Kidney (tissue), 22 donors: ENCODE measurements at places on chromosomes 2 and 18. TPM values are rescaled to one million over a fixed set of nuclear protein-coding genes. Genes with fewer than 3 reads are reported as not detected.

- no peak for DNase-seq
Observed at GRCh38 chr2:27245626-27246025, 17.2 kb downstream of the SLC30A3 start.

DNA sequence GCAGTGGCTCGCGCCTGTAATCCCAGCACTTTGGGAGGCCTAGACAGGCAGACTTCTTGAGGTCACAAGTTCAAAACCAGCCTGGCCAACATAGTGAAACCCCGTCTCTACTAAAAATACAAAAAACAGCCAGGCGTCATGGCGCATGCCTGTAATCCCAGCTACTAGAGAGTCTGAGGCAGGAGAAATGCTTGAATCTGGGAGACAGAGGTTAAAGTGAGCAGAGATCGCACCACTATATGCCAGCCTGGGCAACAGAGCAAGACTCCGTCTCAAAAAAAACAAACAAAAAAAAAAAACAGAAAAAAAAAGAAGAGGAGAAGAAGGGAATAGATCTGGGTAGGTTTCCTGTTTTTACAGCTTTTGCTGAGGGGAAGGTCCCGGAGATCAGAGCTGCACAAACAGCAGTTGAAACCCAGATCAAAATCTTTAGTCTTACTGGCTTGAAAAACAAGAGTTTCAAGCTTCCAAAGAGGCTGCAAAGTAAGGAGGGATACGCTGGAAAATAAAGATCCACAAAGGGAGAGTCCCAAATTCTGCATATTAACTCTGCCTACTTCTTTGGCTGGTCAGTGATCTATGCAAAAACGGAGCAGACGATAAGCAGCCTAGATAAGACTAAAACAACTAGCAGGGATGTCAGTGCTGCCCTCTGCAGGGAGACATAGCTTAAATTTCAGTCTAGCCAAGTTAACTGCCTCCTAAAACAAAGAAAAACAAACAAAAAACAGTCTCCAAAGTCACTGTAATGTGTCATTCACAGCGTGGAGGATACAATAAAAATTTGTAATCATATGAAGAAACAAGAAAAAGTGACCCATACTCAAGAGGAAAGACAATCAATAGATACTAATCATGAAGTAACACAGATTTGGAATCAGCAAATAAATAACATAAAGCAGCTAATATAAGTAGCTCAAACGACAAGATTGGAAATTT is 74.1 kb downstream of the TLK1 start:
- DNase-seq, result peak; percentile 62

DNA sequence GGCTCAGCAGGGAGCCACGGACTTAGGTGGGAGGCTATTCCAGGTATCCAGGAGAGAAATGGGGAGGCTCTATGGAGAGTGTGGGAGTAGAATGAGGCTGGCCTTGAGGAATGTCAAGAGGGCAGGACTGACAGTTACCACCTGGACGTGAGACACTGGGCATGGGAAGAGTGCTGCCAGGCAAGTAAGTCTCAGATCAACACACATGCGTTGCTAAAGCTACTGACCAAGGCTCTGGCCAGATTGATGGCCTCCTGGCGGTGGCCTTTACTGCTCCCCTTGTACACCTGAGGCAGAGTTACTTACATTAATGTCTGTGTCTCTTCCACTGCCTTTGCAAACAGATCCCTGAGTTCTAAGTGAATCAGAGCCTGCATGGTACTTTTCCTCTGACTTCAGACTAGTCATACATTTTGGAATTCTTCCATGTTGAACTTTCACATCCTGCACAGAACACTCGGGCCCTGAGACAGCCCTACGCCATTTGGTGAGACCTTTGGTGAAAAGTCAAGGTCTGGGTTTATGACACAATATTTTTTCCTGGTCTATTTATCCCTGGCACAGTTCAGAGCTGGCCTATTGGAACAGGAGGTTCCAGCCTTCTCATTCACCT is 398.8 kb upstream of the TRIB2 start:
- DNase-seq, result peak; percentile 53

- DNase-seq, result no peak
Observed at GRCh38 chr2:46377101-46377581, 79.9 kb downstream of the EPAS1 start.

GRCh38 chr2:169080250-169081069 is 11.1 kb downstream of the DHRS9 start:
- DNase-seq, result no peak

DNA sequence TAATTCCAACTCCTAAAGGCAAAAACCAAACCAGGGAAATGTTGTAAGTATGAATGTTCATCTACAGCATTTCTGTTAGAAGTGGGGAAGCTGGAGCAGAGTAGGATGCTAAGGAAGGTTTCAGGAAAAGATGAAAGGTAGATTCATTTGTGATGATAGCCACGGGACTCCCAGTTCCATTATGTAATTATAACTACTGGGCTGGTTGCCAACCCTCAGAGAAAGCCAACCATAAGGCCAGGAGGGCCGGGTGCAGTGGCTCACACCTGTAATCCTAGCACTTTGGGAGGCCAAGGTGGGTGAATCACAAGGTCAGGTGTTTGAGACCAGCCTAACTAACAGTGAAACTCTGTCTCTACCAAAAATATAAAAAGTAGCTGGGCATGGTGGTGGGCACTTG is 288.9 kb upstream of the ETAA1 start:
- no peak for DNase-seq

DNA sequence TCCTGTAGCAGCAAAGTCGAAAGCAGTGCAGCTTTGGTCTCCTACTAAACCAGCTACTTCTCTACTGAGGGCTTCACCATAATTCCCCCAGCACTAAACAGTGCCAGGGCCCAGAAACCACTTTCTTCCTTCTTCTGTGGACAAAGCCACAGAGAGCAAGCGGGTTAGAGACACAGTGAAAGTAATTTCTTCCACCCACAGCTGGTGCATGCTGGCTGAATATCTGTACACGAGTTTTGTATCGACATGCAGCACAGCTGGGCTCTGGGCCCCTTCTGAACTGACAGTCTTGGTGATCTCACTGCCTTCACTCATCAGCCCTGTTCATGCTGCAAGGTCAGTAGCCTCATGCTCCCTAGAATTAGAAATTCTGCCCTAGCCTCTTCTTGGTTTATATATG is 74.0 kb upstream of the SULT1C3 start:
- no peak for DNase-seq

DNA sequence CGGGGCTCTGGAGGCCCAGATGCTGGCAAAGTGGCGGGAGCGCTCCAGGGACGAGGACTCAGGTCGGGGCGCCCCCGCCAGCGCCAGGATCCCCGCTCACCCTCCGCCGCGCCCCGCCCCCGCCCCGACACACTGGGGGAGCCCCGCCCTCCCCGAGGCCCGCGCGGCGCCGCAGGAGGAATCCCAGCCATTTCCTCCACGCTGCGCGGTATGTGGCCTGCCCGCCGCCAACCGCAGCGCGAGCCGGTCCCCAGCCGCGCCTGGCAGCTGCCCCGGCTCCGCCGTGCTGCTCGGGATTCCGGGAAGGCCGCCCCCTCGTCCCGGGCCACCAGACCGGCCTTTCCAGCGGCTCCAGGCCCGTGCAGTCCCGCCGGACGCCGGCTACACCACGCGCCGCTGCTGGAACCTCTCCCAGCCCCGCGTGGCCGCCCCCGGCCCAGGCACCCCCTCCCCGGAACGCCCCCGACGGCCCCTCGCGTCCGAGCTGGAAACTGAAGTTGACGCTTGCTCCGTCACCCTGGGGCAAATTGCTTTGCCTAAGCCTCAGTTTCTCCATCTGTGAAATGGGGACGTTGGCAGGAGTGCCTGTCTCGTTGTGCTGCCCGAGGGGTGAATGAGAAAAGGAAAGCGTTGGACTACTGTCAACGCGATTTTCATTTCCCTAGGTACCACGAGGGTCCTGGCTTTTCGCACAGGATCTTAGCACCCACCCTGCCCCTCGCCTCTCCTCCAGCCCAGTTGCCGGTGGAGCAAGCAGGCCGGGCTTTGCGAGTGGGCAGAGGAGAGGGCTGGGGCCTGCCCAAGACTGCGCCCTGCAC is 53.6 kb downstream of the PKDCC start:
- DNase-seq, result peak; percentile 80

DNA sequence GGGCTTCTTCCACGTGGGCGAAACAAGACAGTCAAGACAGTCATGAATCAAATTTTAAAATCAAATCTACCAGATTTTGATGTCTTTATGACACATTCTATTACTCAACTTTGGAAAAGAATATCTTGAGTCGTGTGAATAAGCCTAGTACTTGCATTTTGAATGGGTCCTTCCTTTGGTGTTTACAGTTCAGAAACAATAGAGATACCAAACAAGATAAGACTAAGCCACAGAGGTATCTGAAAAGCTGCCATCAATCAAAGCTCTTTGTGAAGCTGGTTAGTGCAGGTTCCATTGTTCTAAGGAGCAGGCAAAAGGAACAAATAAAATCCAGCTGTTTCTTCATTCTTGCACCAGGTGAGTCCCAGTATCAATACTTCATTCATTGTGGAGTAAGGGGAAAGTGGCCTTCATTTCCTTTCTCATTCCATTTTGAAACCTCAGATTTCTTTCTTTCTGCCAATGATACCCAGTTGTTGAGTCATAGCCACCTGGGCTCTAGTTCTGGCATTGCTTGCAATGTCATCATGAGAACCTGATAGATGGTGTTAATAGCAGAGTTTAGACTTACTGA is 151.7 kb upstream of the L3MBTL4 start:
- DNase-seq, result no peak

- no peak for DNase-seq
Observed at GRCh38 chr18:2303517-2304238, 267.6 kb downstream of the METTL4 start.

DNA sequence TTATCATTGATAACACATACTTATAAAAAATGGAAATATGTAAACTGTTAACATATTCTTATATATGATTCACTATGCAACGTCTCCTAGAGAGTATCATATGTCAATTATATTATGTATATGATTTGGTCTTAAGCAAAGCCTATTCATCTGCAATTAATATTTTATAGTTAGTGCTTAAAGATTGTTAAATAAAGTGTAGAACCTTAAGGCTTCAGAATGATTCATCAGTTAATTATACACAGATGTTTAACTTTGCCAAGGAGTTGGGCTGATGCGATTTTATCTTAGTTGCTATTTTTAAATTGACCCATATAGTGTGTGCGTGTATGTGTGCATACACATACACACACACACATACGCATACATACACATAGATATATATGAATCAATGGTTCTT is 323.1 kb downstream of the RBM43 start:
- DNase-seq, result no peak

- DNase-seq, result peak; percentile 95
Observed at GRCh38 chr2:64228126-64228678, 84.0 kb upstream of the PELI1 start.

Gene TRIM54
- total RNA-seq, result 0.31 TPM

Gene DSEL
- total RNA-seq, result 6.4 TPM

Gene PLEKHH2
- 25.0 TPM for total RNA-seq

Gene VWC2L
- 0.09 TPM for total RNA-seq

Gene GPR148
- total RNA-seq, result not detected

Gene WNT10A
- total RNA-seq, result 10.2 TPM

Gene TBR1
- not detected for total RNA-seq

Gene XDH
- total RNA-seq, result 3.1 TPM
